ENCODE measurements at places on chromosomes 3 and 15.

DNA sequence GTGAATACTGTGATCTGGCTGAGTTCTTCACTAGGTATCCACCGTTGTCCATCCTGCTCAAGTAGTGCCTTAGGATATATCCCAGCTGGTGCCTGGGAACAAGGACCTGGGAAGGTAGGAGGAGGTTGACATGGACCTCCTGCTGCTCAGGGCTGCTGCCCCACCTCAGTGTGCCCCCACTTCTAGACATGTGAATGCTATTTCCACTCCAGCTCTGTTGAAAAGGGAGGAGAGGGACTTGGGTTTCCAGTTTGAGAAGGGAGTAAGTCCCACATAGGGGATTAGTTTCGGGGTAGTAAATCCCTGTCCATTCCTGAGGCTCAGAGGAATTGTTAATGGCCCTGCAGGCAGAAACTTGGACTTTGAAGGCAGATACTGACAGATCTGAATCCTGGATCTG is 32.9 kb upstream of the ETV5 start:
- DNase-seq = no peak

DNA sequence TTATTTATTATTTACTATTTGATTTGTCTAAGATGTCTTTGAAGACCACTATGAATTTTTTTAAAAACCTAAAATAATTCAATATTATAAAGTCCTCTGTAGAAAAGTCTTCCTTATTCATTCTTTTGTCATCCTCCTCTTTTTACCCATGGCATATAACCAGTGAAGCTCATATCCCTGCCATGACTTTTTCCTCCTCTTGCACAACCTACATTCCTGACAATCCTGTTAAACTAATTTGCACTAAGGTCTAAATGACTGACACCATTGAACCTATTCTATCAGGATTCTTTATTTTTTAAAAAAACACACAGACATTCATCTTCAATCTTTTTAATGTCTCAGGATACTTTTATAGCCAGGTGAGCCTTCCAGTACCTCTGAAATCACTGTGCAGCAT is 159.9 kb upstream of the SLC2A2 start:
- DNase-seq = peak; percentile 30

DNA sequence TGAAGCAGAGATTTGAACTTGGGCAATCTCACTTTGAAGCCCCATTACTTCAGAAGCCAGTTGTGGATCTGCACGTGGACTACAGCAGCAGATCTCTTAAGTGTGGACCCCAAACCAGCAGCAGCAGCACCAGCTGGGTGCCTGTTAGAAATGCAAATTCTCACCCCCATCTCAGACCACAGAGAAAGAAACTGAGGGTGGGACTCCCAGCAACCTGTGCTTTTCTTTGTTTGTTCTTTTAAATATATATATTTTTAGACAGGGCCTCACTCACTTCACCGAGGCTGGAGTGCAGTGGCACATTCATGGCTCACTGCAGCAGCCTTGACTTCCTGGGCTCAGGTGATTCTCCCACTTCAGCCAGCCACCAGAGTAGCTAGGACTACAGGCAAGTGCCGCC is 53.2 kb downstream of the SLTM start:
- no peak for DNase-seq

DNA sequence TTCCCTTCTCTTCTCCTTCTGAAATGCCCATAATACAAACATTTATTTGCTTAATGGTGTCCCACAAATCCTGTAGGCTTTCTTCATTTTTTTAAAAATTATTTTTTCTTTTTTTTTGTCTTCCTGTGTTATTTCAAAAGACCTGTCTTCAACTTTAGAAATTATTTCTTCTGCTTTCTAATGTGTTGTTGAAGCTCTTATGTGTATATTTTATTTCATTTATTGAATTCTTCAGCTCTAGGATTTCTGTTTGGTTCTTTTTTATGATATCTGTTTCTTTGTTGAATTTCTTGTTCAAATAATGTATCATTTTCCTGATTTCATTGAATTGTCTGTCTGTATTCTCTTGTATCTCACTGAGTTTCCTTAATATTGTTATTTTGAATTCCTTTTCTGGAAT is 63.1 kb downstream of the AP4E1 start:
- no peak for DNase-seq

GRCh38 chr15:43125100-43125661 is 8.2 kb upstream of the TMEM62 start:
- DNase-seq = no peak

DNA sequence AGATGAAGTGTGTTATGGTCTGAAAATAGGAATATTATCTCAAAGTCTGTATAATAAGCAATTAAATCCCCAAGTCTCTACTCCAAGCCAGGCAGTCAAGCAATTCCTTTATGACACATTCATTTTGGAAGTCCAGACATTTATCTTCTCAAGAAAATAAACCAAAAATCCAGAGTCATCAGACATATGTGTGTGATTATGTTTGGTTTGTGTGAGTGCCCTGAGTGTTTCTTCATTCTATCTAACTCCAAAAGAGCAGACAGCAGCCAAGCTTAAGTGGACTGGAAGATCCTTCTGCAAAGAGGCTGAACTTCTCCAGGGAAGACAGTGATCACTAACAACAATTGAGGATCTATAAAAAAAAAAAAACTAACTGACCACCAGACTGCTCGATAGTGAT is 239.8 kb downstream of the STAG1 start:
- DNase-seq = peak; percentile 71

DNA sequence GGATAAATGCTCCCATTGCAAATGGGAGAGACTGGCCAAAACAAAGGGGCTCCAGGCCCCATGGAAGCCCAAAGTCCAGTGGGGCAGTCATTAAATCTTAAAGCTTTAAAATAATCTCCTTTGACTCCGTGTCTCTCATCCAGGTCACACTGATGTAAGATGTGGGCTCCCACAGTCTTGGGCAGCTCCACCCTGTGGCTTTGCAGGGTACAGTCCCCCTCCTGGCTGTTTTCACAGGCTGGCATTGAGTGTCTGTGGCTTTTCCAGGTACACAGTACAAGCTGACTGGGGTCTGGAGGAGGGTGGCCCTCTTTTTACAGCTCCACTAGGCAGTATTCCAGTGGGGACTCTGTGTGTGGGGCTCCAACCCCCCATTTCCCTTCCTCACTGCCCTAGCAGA is 45.9 kb downstream of the NIPA2 start:
- DNase-seq = no peak

DNA sequence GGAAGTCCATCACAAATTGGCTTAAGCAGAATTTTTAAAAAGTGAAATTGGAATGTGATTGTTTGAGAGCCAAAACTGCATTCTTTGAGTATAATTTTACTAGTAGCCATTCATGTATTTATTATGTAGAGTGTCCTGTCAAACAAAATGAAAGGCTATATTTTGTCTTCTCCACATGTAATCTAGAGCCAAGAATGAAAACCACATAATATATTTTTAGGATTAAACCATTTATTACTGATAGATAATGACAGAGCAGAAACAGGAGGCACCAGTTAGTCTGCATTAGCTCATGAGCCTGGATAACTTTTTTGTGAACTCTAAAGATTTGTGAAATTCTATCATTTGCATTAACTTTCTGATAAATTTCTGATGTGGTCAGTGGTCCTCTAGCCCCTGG is 130.2 kb downstream of the FILIP1L start:
- DNase-seq = peak; percentile 35

DNA sequence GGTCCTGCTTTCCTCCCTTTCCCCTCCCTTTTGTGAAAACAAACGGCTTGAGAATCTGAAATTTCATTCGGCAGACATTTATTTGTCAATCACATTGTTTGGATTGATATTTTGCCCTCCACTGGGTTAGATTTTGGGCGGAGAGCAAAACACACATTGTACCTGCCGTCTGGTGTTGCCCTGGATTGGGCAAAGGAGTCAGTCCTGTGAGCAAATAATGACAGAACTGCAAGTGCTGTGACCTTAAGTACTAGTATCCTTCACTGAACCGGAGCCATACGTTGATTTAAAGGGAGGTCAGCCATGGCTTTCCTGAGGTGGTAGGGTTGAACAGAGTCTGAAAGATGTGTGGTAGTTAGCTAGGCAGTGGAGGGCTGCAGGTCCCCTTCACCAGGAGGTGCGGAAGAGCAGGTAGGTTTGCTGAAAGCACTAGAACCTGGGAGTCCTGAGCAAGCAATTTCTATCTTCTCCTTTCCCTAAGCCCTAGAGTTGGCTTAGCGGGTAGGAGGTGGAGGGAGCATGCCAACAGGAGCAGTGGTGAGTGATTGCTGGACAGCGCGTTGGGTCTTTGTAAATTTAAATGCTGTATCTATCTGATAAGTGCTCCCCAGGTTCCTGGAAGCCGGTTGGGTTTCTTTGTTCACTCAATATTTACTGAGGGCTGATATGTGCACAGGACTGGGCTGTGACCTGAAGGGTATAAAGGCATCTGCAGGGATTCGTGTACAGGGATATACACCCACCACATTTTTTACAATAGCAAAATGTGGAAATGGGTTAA is 2.0 kb downstream of the PDIA5 start:
- DNase-seq = no peak

- no peak for DNase-seq
Measured at GRCh38 chr3:10709110-10709781, 106.8 kb upstream of the SLC6A11 start.

GRCh38 chr3:88180398-88180999 is 30.7 kb downstream of the C3orf38 start:
- DNase-seq = peak; percentile 65

DNA sequence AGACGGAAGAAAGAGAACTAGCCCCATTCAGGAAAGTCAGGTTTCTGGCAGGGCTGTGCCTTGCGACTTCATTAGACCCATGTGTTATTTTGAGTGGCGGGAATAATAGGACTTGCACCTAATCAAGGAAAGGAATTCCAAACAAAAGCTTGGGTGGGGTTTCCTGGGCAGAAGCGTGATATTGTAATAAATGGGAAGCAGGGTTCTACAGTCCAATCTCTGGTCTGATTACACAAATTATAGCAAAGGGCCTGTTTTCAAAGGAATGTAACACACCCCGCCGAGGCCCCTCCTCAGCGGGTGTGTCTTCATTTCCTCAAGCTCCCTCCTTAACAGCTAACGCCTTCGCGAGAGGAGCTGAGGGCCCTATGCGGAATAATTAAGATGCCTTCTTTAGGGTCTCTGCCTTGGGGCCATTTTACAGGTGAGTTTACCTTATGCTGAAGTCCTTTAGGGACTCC is 396.0 kb upstream of the C2CD4B start:
- no peak for DNase-seq

GRCh38 chr3:143755978-143756377 is 92.3 kb downstream of the SLC9A9 start:
- no peak for DNase-seq

DNA sequence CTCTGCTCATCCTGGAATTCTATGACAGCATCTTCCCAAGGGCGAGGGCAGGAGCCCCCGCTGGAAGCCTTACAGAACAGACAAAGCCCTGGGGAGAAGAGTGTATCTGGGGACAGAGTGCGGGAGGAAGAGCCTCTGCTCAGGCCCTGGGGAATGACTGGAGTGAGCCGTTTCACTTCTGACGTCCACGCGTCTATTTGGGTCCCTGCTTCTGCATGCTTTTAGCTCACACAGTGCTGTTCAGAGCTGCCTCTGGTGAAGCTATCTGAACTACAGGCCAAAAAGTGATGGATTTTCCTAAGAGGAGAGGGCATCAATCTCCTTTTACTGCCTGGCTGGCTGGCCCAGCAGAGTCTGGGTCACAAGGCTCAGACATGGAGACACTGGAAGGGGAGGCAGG is 311.8 kb downstream of the NTRK3 start:
- no peak for DNase-seq

- no peak for DNase-seq
Measured at GRCh38 chr3:153621953-153622352, 459.9 kb downstream of the RAP2B start.

- DNase-seq = no peak
Measured at GRCh38 chr3:108011616-108012015, 79.2 kb downstream of the CD47 start.

GRCh38 chr15:71386448-71387236 is 271.4 kb downstream of the THSD4 start:
- peak; percentile 25 for DNase-seq

- DNase-seq = no peak
Measured at GRCh38 chr15:39942753-39943150, 8.8 kb downstream of the EIF2AK4 start.

GRCh38 chr3:139234491-139234890 is 109.3 kb upstream of the MRPS22 start:
- DNase-seq = no peak

DNA sequence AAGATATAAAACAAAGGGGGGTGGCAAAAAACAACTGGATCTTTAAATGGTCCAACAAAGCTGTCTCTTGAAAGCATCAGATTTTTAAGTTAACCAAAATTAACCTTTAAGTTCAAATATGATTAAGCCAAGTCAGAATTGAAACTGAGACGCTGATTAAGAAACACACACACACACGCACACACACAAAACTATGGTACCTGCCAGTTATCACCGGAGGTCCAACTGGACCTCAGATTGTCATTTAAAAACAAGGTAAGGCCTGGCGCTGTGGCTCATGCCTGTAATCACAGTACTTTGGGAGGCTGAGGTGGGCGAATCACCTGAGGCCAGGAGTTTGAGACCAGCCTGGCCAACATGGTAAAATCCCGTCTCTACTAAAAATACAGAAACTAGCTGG is 10.4 kb downstream of the ARF4 start:
- no peak for DNase-seq

DNA sequence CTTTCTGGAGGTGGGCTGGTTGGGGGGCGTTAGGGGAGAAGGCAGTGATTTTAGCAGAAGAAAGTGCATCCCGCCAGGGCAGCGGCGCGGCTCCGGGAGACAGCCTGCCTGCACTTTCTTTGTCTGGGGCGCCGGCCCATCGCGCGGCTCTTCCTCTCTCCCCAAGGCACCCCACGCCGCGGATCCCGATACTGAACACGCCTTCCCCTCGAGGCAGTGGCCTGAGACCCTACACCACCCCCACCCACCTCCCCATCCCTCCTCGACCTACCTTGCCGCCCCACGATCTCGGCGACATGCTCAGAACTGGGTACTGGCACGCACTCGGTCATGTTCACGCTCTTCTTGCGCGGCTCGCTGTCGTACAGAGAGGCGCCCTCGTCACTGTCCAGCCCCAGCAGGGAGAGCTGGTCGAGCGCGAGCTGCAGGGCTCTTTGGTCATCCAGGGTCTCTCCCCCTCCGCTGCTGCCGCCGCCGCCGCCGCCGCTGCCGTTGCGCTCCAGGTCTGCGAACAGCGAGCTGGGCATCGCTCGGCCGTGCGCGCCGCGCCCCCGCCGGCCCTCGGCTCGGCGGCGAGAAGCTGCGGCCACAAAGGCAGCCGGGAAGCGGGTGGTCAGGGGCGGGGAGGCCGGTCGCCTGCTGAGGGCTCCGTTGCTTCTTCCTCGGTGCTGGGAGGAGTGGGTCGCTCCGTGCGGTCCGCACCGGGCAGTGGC is 483 bp downstream of the MEX3B start:
- DNase-seq = peak; percentile 33

GRCh38 chr3:127217596-127218453 is 24.9 kb downstream of the PRR23E start:
- no peak for DNase-seq

- DNase-seq = peak; percentile 94
Measured at GRCh38 chr3:100041328-100041749, 73.0 kb downstream of the FILIP1L start.

GRCh38 chr3:185862920-185863319 is 38.1 kb upstream of the IGF2BP2 start:
- no peak for DNase-seq
